ENCODE measurements at places on chromosomes 4 and X. TPM values are rescaled to one million over a fixed set of nuclear protein-coding genes. Genes with fewer than 3 reads are reported as not detected.

TMEM271 gene
- total RNA-seq, result not detected

KCNE5 gene
- total RNA-seq, result 20.4 TPM

GCNA gene
- total RNA-seq, result 2.6 TPM

EVC2 gene
- 5.2 TPM for total RNA-seq

EPHA5 gene
- 1.0 TPM for total RNA-seq

FAM9B gene
- not detected for total RNA-seq

PDE6B gene
- total RNA-seq, result 8.9 TPM

ADRA2C gene
- total RNA-seq, result 1.0 TPM

SHOX gene
- 3.1 TPM for total RNA-seq

IL9R gene
- total RNA-seq, result not detected

ABCG2 gene
- total RNA-seq, result 7.8 TPM

MED28 gene
- 13.0 TPM for total RNA-seq

TAF7L gene
- not detected for total RNA-seq

PDZD4 gene
- total RNA-seq, result 2.6 TPM

TCP11X2 gene
- not detected for total RNA-seq

ARHGAP6 gene
- total RNA-seq, result 8.4 TPM

TMEM31 gene
- not detected for total RNA-seq

SLIT2 gene
- total RNA-seq, result 12.0 TPM

TLR6 gene
- 1.0 TPM for total RNA-seq

CFAP99 gene
- total RNA-seq, result not detected

PPP2R2C gene
- not detected for total RNA-seq

STPG2 gene
- 0.52 TPM for total RNA-seq

RAB33A gene
- total RNA-seq, result 1.6 TPM

CCDC149 gene
- 5.7 TPM for total RNA-seq

MSANTD1 gene
- 1.0 TPM for total RNA-seq

LIAS gene
- 18.8 TPM for total RNA-seq

CENPE gene
- total RNA-seq, result 3.1 TPM

FAT4 gene
- 66.3 TPM for total RNA-seq

GPR119 gene
- total RNA-seq, result not detected

LUZP4 gene
- not detected for total RNA-seq

SUPT20HL2 gene
- not detected for total RNA-seq

SPARCL1 gene
- total RNA-seq, result 116 TPM

HOPX gene
- 15.7 TPM for total RNA-seq

ATP7A gene
- 15.1 TPM for total RNA-seq

TEC gene
- total RNA-seq, result 0.52 TPM

GABRQ gene
- 0.52 TPM for total RNA-seq

HELT gene
- not detected for total RNA-seq

MTTP gene
- under 0.01 TPM for total RNA-seq

DDX53 gene
- total RNA-seq, result not detected

Data from skeletal muscle tissue (tissue), 5 donors.